ENCODE measurements at places on chromosomes 16 and 17.

DNA sequence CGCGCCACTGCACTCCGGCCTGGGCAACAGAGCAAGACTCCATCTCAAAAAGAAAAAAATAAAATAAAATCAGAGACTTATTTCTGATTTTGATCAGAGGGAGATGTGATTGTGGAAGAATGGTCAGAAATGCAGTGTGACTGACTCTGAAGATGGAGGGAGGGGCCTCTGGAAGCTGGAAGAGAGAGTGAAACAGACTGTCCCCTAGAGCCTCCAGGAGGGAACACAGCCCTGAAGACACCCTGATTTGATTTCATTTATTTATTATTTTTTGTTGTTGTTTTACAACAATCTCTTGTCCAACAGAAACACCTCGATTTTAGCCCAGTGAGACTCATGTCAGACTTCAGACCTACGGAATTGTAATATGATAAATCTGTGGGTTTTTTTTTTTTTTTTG lies 26.1 kb downstream of the BCL7C start:
- no peak for DNase-seq

DNA sequence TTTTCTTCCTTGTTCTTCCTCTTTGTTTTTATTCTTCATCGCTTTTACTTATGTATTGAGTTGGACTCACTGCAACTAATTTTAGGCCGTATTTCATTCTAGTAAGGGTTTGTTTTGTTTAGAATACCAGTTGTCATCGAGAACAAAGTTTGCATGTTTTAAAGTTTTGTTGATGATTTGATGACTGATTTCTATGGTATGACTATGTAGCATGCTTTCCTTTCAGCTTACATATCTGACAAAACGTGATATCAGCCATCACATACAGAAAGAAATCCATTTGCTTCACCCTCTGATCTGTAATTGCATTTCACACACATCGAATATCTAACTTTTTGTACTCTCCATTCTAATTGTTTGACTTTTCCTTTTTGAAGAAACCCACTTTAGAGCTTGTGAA lies 4.0 kb downstream of the PRKCA start:
- DNase-seq = no peak

DNA sequence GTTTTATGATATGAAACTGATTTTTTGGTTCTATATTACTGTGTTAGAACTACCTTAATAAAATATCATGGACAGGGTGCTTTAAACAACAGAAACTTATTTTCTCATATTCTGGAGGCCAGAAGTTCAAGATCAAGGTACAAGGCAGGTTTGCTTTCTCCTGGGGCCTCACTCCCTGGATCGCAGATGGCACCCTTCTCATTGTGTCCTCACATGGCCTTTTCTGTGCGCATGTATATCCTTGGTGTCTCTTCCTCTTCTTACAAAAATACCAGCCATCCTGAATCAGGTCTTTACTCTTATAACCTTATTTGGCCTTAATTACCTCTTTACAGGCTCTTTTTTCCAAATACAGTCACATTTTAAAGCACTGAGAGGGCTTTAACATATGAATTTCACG lies 906.1 kb downstream of the CDH11 start:
- DNase-seq = no peak

GRCh38 chr17:58369214-58370031 lies 17.4 kb upstream of the SUPT4H1 start:
- no peak for DNase-seq

- DNase-seq = no peak
These were observed 44.1 kb downstream of the NXN start for GRCh38 chr17:935485-935884.

All from stimulated activated effector memory CD8-positive, alpha-beta T cell treated with anti-CD3 and anti-CD28 coated beads, Interleukin-12 subunit alpha, Interleukin-12 subunit beta, amount 100 ng/mL, for 72 hours (primary cell).